Right kidney (tissue), 9 donors: ENCODE measurements at places on chromosomes 3 and 15.

GRCh38 chr3:72536206-72536877 lies 311.9 kb downstream of the SHQ1 start:
- no peak for DNase-seq

- DNase-seq = no peak
Measured at GRCh38 chr3:102225407-102226132, 209.2 kb upstream of the ZPLD1 start.

DNA sequence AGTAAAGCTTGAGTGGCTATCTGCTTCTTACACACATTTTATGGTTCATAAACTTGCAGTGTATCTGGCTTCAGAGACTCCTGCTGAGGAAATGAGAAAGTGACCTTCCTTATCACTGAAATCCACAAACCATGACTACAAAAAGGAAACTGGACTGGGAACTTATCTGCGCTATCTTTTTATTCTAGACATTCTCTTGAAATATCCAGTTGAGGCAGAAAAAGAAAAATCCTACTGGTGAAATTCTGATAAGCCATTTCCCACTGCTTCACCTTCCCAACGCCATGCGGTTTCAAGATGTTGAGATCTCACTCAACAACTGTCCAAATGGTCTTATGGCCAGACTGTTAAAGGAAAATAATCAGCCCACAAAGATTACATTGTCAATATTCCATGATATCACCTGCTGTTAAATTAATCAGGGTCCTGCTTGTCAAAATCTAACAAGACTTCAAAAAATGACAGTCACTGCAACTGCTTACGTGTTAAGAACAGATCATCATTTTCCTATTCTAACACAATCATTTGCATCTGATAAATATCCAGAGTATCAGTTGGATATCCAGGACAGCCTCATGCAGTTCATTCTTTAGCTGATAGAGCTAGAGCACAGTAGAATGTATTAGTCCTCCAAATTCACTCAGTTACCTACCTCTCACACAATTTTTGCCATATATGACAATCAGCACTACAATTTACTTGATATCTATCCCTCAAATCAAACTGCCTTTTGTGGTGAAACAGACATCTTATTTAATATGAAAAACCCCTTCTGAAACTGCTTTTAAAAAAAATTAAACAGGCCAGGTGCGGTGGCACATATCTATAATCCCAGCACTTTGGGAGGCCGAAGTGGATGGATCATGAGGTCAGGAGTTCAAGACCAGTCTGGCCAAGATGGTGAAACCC lies 538.1 kb downstream of the MAGI1 start:
- no peak for DNase-seq

DNA sequence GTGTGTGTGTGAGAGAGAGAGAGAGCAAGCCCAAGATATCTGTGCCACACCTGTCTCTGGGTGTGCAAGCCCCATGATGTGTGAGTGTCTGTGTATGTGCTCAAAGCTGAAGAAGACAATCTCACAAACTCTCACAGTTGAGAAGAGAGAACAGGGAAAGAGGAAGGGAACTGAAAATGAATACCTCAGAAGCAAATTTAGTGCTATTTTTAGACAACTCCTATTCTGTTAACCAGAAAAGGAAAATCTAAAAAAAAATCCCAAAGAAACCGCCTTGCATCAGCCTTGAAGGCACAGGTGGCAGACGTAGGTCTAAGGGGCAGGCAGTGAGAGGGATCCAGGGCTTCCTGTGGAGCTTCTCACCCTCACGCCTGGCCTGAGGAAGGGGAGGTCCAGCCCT lies 47.8 kb downstream of the ATP2B2 start:
- DNase-seq = no peak

- peak; percentile 30 for DNase-seq
Measured at GRCh38 chr3:14879211-14879874, 60.6 kb downstream of the FGD5 start.

- DNase-seq = no peak
Measured at GRCh38 chr15:38176691-38177090, 75.9 kb upstream of the SPRED1 start.

DNA sequence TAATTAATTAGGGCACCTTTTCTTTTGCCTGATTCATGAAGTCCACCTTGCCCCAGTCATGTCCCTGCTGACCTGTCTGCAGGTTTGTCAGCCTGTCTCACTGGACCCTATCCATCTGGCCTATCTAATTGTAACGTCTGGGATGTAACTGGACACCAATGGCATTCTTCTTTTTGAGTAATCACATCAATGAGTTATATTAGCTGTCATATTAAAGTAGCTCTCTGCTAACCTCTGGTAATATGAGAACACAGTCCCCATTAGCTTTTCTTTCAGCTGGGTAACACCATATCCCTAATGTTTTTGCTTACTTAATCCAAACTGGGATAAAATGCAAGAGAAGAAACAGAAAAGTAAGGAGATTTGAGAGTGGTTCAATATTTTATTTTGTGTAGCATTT lies 166.2 kb upstream of the VEPH1 start:
- DNase-seq = no peak

DNA sequence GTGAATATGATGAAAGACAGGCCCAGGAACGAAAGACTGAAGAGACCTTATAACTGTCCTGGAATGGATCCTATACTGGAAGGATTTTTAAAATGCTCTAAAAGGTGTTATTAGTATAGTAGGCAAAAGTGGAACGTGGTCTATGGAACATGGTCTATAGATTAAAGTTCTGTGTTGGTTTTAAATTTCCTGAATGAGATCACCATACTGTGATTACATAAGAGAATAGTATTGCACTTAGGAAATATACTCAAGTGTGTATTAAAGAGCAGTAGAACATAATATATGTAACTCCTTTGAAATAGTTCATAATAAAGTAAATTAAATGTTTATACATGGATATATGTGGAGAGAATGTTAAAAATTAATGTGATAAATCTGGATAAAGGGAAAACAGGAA lies 68.2 kb downstream of the SPRED1 start:
- DNase-seq = no peak
